ENCODE measurements at places on chromosomes 1 and 21.

- no peak for DNase-seq
These were observed 11.2 kb downstream of the RBM15 start for GRCh38 chr1:110350360-110350759.

GRCh38 chr1:230107941-230108340, 40.9 kb downstream of the GALNT2 start:
- DNase-seq, result no peak

GRCh38 chr1:78176448-78176847, 130.7 kb downstream of the GIPC2 start:
- DNase-seq, result no peak

DNA sequence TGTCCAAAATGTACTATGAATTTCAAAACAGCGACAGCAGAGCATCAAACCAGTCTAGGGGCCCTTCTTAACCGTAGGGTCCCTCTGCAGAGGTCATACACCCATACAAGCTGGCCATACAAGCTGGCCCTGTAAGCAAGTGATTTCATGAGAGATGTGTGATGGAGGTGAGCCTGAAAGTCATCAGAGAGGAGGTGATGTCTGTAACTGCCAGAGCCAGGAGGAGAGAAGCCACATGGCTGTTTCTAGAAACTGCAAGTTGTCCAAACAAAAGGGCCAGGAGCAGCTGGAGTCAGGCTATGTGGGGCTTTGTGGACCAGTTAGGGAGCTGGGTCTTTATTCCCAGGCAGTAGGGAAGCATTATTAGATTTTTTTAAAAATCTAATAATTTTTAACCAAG, 14.8 kb upstream of the SERINC2 start:
- no peak for DNase-seq

GRCh38 chr1:220380885-220381284, 108.6 kb upstream of the RAB3GAP2 start:
- no peak for DNase-seq
